Fibroblast of lung (primary cell): ENCODE measurements at places on chromosomes 5 and 9.

GRCh38 chr9:93111371-93112115 lies 15.5 kb downstream of the CARD19 start:
- peak; percentile 78 for DNase-seq

DNA sequence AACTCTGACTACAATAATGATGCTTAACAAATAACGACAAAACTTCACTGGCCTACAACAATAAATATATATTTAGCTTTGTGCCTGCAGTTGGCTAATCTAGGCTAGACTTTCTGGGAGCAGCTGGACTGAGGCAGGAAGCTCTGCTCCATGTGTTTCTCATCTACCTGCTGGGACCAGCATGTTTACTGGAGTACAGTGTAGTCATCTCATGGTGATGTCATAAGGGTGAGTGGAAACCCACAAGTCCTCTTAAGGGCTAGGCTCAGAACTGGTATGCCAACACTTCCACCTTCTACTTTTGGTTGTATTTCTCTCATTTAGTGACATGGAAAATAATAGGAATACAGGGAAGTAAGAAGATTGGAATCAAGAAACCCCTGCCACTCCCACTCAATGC lies 85.7 kb upstream of the NIPBL start:
- DNase-seq = peak; percentile 18

- DNase-seq = no peak
These were observed 96.9 kb upstream of the LIFR start for GRCh38 chr5:38653389-38653788.

- DNase-seq = peak; percentile 7
These were observed 1881.5 kb downstream of the EFNA5 start for GRCh38 chr5:105789246-105789645.

- no peak for DNase-seq
These were observed 376.6 kb downstream of the EFNA5 start for GRCh38 chr5:107294211-107294550.

DNA sequence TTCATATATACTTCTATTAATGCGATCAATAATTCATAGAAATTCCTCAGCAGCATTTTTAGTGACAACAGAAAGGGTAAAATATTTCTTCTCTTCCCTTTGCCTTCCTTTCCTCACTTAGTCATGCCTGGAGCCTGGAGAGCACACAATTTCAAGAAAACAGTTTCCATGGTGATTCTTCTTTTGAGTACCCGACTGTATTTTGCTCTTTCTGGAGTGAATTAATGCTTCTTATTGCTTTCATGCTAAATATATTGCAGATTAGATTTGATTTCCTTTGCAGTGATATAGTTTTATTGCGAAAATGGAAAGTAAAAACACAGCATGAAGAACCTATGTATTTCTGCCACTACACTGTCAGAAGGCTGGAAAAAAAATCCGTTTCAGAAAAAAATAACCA lies 153.5 kb downstream of the PPP2R2B start:
- peak; percentile 9 for DNase-seq

DNA sequence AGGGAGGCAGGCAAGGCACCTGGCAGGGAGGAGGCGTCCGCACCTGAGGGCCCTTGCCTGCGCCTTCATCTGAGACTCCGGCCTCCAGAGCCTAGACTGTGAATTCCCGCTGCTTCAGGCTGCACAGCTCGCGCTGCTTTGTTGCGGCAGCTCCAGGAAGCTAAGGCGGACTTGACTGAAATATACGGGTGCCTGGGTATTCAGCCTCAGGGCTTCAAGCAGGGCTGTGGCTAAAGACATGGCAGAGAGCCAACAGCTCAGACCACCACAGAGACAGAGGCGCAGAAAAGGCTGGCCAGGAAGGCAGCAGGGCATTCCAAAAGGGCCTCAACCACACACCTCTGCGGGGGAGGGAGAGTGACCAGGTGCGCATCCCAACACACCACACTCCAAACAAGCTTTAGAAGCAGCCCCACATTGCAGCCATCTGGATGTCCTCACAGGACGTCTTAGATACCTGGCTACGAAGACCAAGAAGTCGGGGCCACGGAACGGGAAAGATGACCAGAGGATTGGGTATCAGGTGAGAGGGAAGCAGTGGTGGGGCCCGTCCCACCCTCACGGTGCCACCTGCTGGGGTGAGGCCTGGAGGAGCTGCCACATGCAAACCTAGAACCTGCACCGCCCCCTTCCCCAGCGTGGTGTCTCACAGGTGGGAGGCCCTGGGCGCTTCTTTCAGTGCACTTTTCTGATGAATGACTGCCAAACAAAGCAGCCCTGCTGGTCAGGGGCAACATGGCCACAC lies 1.7 kb upstream of the DPH7 start:
- no peak for DNase-seq

GRCh38 chr9:34989946-34990635 lies 546 bp downstream of the DNAJB5 start:
- DNase-seq = peak; percentile 52

DNA sequence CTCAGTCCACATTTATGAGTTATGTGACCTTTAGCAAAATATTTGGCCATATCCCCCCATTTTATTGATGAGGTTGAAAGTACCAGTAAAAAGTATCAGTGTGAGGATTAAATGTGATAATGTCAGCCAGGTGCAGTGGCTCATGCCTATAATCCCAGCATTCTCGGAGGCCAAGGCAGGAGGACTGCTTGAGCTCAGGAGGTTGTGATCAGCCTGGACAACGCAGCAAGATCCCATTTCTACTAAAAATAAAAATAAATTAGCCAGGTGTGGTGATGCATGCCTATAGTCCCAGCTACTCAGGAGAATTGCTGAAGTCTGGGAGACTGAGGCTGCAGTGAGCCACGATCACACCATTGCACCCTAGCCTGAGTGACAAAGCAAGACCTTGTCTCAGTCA lies 71.2 kb downstream of the GRAMD2B start:
- DNase-seq = no peak

GRCh38 chr5:131303537-131303936 lies 39.7 kb downstream of the CDC42SE2 start:
- peak; percentile 73 for DNase-seq
